ENCODE measurements at places on chromosomes 6 and 20. TPM values are rescaled to one million over a fixed set of nuclear protein-coding genes. Genes with fewer than 3 reads are reported as not detected.

GRCh38 chr6:141107591-141108160, 1025.0 kb upstream of the GJE1 start:
- peak; percentile 97 for DNase-seq

DNA sequence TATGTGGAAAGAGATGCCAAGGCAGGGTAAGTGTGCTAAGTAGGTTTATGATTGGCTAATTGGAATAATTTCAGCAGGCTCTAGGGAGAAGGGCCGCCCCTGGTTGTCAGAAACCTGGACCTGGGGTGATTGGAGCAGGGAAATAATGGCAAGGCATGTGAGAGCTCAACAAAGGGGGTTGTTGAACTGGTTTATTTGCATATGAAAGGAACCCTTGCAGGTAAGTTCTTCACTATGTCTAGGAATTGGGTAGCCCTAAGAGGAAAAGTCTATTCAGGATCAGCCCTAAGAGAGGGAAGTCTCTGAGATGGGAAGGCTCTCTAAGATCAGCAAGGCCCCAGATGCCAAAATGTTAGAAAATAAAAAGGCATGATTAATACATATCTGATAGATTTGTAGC, 175.4 kb upstream of the PRND start:
- no peak for DNase-seq

DNA sequence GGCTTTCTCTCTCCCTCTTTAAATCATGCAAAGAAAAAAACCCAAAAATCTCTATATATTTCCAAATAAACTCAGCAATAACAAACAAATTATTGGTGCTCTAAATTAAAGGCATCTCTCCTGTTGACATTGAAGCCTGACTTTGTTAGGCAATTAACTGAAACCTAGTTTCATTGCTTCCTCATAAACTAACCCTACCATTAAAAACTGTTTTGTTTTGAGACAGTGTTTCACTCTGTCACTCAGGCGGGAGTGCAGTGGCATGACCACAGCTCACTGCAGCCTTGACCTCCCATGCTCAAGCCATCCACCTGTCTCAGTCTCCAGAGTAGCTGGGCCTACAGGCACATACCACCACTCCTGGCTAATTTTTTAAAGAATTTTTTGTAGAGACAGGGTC, 34.9 kb downstream of the PIGU start:
- DNase-seq = no peak

- DNase-seq = peak; percentile 8
These were observed 53.8 kb downstream of the C6orf58 start for GRCh38 chr6:127630800-127631199.

- no peak for DNase-seq
These were observed 231.3 kb downstream of the TFAP2C start for GRCh38 chr20:56860413-56860812.

- no peak for DNase-seq
These were observed 4.5 kb downstream of the ZDHHC14 start for GRCh38 chr6:157385482-157385881.

DNA sequence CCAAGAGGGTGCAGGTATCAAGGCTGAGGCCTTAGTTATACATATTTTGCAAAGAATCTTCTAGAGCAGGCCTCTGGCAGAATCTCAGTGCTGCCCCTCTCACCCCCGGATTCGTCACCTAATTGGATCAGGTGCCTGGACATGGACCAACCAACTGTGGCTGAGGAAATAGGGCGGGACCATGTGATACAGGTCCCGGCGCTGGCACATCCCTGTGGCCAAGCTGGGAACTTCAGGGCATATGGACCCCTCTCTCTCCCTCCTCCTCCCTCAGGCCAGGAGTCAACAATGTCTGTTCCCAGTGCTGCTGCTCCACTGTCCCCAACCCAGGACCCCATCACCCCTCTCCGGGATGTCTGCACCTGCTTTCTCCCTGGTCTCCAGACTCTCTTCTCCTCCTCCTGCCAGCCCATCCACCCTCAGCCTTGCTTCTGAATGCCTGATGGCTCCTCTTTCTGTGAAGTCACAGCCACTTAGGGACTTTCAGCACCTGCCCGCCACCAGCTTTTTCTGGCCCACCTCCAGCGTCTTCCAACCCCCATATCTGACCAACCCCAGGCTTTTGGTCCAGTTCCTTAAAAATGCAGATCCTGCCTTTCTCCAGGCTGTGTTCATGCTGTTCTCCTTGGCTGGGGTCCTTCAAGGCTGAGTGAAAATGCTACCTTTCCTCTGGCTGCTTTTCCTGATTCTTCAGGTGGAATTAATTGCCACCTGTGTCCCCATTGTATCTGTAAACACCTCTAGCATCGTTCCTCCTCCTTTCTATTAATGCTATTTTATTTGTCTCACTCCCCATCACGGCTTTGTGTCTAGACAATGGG, 19.0 kb upstream of the MLN start:
- DNase-seq = peak; percentile 70

- DNase-seq = peak; percentile 97
These were observed 131.8 kb downstream of the TIAM2 start for GRCh38 chr6:155126727-155127439.

DNA sequence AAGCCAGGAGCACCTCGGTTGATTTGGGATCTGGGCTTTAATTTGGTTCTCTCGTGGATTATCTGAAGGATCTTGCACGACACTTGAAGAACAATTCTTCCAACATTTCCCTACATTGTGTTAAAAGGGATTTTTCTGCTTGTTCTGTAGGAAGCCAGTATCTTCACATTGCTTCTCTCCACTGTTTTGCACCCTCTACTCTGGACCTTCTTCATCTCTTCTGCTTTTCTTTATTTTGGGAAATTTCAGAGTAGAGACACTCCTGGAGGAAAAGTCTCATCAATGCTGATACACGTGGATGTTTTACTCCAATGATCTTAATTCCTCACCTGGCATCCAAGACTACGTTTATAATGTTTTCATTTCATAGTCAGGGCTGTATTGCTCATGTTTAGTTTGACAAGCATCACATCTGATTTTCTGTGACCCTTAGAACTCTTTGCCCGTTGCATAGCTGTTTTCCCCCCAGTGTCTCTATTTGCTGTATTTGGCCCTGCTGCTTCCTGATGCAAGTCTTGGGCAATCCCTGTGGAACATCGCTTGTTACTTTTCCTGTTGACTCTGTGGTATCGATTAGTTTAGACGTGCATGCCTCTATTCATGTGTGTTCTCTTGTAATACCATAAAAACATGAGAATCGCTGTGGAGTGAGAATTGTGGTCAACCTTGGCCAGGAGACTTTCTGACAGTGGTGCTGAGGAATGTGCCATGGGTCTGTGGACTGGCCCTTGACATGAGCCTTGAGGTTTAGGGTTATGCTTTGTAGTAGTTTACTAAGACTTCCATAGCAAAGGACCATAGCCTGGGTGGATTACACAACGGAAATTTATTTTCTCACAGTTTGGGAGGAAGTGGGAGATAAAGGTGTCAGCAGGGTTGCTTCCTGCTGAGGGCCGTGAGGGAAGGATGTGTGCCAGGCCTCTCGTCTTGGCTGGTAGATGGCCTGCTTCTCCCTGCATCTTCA, 12.5 kb downstream of the PLCB1 start:
- DNase-seq = peak; percentile 97

GRCh38 chr6:53320964-53321363, 27.8 kb downstream of the ELOVL5 start:
- DNase-seq = no peak

DNA sequence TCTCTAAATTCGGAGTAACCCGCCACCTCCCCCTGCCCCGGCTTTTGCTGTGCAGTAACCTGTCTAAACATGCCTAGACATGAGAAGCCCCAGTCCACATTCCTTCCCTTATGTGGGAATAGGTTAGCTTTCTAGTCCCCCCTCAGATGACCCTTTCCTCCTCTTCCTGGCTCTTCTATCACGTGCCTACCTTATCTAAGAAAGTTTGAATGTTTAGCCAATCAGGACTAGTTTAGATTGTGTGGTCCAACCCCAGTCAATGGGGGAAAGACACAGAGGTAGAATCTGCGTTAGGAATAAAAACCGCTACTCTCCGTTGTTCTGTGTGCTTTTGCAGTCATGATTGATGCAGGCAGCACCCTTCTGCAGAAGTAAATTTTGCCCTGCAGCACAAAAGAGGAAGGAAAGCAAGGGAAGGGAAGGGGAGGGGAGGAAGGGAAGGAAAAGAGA, 69.0 kb upstream of the CD93 start:
- DNase-seq = no peak

DNA sequence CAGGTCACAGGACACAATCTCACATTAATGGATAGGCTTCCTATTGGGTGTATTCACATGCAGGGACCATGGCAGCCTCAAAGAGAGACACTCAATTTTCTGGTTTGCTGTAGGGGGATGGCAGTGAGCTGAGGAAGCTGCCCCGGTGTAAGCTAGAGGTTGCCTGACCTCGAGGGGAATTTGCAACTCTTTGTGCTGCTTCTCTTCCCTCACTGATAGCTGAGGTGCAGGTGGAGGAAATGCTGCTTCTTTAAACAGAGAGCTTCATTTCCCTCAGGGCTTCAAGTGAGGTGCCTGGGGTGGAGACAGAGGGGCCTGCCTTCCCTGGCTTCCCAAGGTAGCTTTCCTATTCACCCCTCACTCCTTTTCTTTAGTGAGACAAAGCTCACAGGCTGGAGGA, 151.9 kb downstream of the CD83 start:
- no peak for DNase-seq

DNA sequence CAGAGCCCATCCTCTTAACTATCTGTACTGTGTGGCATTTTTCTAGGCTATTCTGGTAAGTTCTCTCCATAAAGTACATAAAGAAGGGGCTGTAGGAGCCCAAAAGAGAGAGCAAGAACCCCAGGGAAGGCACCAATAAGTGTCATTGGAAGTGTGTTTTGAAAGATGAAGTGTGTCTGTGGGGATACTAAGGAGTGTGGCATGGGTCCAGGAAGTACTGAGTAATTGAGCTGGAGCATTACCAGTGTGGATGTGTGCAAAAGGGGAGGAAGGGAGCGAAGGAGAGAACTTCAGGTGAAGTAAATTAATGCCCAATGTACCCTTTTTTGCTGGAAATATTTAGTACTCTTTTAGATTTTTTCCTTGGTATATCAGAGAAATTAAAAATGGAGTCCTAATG, 63.9 kb downstream of the KCNS1 start:
- DNase-seq = peak; percentile 37

DNA sequence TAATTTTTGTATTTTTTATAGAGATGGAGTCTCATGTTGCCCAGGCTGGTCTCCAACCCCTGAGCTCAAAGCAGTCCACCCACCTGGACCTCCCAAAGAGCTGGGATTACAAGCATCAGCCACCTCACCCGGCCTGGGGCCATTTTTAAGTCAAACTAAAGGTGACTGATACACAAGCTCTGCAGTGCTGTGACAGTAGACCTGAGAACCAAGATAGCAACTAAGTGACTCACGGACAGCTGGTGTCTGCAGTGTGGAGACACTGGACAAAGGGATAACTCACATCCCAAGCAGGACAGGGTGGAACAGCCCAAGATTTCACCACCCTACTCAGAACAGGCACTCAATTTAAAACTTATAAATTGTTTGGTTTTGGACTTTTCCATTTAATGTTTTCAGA, 402.5 kb downstream of the CD83 start:
- peak; percentile 49 for DNase-seq

GRCh38 chr20:1323830-1324597, 4.9 kb downstream of the SDCBP2 start:
- DNase-seq = no peak

The DPPA5 gene
- total RNA-seq = not detected

The ELOVL4 gene
- 0.66 TPM for total RNA-seq

The TOX2 gene
- total RNA-seq = 3.5 TPM

The MDFI gene
- 45.8 TPM for total RNA-seq

The CLIC5 gene
- not detected for total RNA-seq

The OR2W1 gene
- not detected for total RNA-seq

The HLA-DRB5 gene
- not detected for total RNA-seq

The PTK6 gene
- not detected for total RNA-seq

Measured in HT1080 (cell line).